Fibroblast of the aortic adventitia (primary cell): ENCODE measurements at places on chromosomes 4 and X. TPM values are rescaled to one million over a fixed set of nuclear protein-coding genes. Genes with fewer than 3 reads are reported as not detected.
A peak's percentile ranks its signal among the peaks of the same experiment; 100 is the strongest.

DNA sequence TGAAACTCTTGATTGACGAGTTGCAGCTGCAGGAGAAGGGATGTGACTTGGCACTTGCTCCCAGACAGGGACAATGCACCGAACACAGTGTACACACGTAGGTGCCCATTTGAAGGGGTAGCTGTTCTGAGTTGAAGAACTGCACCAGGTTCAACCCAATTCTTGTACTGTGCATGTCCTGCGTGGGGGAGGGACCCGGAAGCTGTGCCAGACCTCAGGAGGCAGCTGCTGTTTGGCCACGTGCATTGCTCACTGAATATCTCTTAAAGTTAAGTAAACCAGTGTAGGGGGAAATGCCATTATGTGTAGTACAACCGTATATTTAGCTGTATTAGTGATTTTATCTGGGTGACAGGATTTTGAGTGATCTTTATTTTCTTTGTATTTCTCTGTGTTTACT lies 12.0 kb upstream of the RBBP7 start:
- peak; percentile 27 for DNase-seq

DNA sequence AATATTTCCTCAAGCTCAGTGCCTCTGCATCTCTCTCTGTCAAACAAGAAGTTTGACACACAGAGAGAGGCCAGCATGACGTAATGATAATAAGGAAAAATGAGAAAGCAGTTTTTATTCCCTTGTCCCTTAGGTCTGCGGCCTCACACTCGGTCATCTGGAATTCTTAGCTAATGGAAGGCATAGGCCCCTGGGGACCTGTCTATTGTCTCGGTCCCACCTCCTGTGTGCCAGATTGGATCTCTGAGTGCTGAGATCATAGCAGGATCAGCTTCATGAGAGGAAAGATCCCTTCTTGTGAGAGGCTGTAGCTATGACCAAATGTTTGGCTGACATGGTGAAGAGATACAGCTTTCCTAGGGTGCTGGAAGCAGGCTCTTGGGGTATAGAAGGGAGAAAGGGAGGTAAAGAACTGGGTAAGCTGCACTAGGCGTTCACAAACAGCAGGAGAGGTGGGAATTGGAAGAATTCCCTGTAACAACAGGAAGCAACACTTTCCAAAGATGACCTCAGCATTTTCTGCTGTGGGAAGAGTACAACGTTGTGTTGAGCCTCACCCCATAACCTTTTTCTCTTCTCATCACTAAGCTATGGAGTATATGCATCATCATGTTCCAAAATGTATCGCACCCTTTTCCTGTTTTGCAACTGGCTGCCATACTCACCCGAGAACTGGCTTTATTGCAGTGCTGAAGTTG lies 20.2 kb downstream of the TMEM31 start:
- peak; percentile 87 for DNase-seq

DNA sequence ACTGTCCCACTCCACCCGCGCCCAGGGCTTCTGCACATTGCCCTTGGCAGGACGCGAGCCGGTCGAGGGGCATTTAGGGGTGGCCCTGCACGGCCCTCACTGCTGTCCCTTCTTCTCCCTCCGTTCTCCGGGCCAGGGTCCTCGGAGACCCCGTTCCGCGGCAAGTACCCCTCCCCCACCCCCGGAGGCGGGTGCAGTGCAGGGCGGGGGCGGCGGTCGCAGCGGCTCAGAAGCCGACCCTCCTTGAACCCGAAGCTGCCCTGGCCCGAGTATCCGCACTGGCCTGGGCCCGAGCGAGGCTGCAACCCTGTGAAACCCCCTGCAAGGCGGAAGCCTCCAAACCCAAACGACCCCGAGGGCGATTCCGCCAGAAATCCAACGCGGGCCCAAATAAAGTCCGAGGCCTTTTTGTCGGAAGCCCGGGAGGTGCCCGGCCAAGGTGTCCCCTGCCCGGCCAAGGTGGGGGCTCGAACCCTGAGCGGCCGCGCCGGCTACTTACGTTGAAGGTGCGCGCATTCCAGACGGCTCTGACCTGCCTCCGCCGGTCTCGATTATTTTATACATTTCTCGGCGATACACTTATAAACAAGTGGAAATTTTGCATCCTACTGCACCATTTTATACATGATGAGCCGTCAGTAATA lies 53.1 kb upstream of the TMEM33 start:
- no peak for DNase-seq

SYTL5 gene
- total RNA-seq: 0.08 and 0.36 TPM in 2 replicates

GRCh38 chr4:95910749-95911148 lies 70.9 kb downstream of the PDHA2 start:
- no peak for DNase-seq

DNA sequence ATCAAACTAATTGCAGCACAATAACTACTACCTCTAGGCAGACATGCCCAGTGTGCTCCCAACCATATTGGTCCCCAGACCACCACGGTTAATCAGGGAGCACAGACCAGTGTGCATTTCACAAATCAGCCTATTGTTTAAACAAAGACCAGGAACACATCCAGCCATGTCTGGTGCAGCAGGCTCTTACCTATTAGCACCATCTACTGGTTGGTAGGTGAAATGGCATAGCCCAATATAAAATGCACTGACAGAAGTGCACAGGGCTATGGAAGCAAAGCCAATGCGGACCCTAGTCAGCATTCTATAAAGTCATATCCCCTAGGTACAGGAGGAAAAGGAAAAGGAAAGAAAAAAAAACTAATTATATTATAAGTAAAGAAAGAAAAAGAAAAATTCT lies 15.5 kb upstream of the CYLC1 start:
- peak; percentile 23 for DNase-seq

DNA sequence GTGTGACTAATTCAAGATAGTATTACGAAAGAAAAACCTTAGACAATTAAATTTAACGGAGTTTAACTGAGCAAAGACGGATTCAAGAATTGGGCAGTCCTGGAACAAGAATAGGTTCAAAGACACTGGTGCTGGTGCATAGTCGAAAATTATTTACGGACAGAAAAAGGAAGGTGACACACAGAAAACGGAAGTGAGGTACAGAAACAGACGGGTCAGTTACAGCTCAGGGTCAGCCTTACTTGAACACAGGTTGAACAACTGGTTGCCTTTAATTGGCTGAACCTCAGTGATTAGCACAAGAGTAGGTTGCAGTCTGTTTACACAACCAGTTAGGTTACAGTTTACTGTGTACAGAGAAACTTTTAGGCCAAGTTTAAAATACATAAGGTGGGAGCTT lies 31.5 kb downstream of the KLHL8 start:
- no peak for DNase-seq

- no peak for DNase-seq
Observed at GRCh38 chr4:8834681-8835220, 36.9 kb downstream of the HMX1 start.

ANXA10 gene
- total RNA-seq: 7.0 and 83.5 TPM in 2 replicates

SLC39A8 gene
- 14.7 and 70.0 TPM in 2 replicates for total RNA-seq

GRCh38 chrX:78693536-78693935 lies 34.4 kb upstream of the RTL3 start:
- DNase-seq: peak; percentile 7

DNA sequence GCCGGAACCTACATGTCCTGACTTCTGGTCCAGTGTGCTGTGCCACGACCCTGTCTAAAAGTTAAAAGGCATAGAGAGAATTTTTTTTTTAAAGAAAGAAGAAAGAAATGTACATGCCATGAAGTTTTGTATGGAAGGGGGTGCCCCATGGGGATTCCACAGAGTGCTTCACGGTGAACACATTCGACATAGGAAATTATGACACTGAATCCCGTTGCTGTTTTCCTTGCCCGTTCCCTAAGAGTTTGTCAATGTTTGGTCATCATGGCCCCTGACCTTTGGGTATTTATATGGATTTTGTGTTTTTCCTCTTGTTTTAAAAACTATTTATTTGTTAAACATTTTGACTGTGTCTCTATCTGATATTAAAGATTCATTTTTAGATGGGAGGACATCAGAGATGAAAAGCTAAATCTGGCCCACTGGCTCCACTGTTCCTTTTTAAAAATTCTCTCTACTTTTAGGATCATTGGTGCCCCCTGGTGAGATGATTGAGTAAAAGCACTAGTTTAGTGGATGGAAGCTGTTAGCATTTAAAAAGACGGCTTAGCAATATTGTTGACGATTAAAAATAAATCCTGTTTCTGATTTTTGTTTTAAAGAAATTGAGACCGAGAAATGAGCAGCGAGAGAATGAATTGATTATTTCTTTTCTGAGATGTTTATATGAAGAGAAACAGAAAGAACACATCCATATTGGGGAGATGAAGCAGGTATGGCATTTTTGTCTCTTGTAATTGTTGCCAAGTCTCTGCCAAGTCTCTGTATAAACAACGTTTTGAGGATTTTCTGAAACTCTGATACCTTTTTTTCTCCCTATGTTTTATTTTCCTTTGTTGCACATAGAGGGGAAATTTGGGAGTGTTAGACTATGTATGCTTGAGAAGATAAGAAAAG lies 75.0 kb downstream of the PTTG2 start:
- peak; percentile 84 for DNase-seq
